ENCODE measurements at places on chromosomes 6 and 20.

- DNase-seq: no peak
These were observed 74.1 kb downstream of the CDKAL1 start for GRCh38 chr6:20608356-20608755.

- no peak for DNase-seq
These were observed 51.9 kb upstream of the EDN1 start for GRCh38 chr6:12238219-12238618.

DNA sequence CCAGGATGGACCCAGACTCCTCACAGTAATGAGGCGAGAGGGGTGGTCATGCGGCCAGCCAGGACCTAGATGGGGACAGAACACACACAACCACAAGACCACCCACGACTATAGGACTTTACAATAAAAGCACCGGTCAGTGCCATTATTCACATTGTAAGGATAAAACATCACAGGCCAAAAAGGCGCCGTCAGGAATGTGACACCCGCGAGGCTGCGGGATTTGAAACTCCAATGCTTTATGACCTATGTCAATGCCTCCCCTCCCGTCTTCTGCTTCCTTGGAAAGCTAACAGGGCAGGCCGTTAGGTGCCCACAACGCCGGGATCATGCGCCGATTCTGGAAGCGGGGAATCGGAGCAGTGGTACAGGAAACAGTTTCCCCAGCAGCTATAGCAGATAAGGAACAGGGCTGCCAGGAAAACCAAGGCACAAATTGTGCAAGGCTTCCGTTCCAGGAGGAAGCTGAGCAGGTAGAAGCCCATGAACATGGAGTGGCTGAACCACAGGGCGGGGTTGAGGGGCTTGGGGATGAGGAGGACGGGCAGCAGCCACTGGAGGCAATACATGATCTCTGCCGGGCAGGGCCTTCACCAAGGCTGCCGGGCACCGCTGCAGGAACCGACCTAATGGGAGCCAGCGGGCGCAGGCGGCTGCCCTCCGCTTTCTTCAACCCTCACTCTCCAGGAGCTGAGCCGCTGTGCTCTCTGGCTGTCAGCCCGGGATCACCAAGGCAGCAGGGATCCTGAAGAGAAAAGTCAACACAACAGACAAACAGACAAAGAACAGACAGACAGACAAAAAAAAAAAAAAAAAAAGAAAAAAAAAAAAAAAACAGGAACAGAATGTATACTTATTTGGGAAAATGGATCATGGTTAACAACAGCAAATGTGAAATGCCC, 2.2 kb upstream of the NNAT start:
- DNase-seq: no peak

DNA sequence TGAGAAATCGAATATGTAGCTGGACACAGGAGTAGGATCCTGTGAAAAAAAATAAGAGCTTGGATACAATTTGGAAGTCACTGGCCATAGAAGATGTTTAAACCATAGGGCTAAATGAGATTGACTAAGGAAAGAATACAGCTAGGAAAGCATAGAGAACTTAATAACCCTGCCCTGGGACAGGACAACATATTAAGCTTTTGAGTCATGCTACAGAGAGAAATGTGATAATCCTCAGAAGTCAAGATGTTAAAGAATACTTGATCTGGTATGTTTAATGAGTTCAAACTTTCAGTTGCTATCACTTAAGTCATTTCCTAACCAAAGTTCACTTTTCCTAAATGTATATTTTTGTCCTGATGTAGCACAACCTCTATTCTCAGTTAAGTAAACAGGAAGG, 154.6 kb upstream of the TSHZ2 start:
- no peak for DNase-seq

GRCh38 chr6:147176795-147177194, 27.4 kb upstream of the STXBP5 start:
- DNase-seq: no peak
